Osteoblast (primary cell): ENCODE measurements at places on chromosomes 12 and 14. TPM values are rescaled to one million over a fixed set of nuclear protein-coding genes. Genes with fewer than 3 reads are reported as not detected.

- no peak for DNase-seq
Measured at GRCh38 chr14:68261092-68261842, 441.7 kb downstream of the RAD51B start.

Gene DENND5B
- 18.8 and 25.6 TPM in 2 replicates for total RNA-seq

DNA sequence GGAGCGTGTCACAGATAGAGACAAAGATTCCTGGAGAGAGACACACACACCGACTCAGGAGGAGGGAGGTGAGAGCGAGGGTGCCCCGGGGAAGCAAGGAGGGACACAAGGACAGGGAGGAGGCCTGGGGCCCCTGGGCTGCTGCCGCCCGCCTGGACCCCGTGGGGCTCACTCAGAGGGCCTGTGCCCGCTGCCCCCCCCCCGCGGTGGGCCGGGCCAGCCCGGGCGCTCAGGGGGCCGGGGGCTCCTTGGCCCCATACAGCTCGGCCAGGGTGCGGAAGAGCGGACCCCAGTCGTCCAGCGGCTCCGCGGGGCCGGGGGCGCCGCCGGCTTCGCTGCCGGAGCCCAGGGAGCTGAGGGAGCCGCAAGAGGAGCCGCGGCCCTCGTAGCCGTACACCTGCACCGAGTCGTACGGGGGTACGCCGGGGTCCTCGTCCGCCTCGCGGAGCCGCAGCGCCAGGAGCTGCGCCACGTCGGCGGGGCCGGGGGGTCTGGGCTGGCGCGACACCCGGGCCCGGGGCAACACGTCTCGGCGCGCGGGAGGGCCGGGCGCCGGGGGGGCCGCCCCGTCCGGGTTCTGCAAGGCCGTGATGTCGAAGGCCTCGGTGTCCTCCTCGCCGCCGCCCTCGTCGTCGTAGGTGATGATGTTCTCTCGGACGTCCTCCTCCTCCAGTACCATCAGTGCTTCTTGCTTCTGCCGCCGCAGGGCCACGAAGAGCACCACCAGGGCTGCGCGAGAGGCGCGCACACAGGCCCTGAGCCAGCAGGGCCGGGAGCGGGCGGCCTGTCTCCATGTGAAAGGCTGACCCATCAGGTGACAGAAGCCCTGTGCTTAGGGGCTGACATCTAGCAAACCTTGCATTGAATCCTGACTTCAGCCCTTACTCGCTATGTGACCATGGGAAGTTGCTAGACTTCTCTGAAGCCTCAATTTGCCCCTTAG, 6.0 kb downstream of the PSMB11 start:
- peak; percentile 73 for DNase-seq

Gene C1QL4
- 0.36 TPM in 1 of 2 replicates, not detected in the other for total RNA-seq

DNA sequence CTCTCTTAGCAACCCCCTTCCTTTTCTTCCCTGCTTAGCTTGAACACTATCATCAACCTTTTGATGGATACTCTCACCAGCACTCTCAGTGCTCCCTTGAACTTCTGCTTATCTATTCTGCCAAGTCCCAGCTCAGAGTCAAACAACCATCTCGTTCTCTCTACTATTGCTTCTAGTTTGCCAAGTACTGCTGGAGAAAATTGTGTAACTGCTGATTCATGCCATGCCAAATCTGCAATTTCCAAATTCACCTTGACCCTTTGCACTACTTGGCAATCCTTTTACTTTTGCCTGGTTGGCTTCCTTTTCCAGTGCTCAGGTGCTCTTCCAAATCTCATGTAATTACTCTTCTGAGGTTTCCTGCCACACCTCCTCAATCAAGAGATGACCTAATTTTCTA, 2.8 kb upstream of the CCDC196 start:
- no peak for DNase-seq

Gene ANHX
- not detected in 2 replicates for total RNA-seq

GRCh38 chr14:69429643-69430042, 31.2 kb downstream of the SLC39A9 start:
- no peak for DNase-seq

Gene GPR84
- total RNA-seq: 0.36 TPM in 1 of 2 replicates, not detected in the other

Gene UNG
- 38.0 and 41.8 TPM in 2 replicates for total RNA-seq

GRCh38 chr14:68651652-68652432, 141.0 kb downstream of the ZFP36L1 start:
- DNase-seq: no peak

- DNase-seq: no peak
Measured at GRCh38 chr14:96158735-96159134, 45.9 kb upstream of the BDKRB2 start.

DNA sequence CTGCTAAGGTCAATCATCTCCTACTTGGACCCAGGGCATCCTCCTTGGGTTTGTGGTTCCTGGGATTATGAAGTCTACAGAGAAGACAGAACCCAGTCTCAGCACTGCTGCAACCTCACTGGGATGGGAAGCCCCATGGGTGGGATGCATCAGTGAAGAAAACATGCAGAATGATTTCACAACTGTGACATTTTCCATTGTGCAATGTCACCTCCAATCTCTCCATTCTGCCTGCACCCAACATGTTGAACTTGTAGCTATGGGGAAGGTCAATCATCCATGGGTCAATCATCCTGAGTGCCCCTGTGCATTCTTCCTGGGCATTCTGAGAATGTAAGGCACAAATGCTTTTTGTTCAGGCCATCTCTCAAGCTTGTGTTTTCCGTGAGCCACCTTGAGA, 1004.4 kb upstream of the TMEM132C start:
- no peak for DNase-seq

Gene C12orf54
- total RNA-seq: not detected in 2 replicates

Gene FZD10
- total RNA-seq: not detected in 2 replicates

- no peak for DNase-seq
Measured at GRCh38 chr14:62711351-62712023, 333.8 kb downstream of the KCNH5 start.

Gene SERPINA1
- 0.29 and 1.4 TPM in 2 replicates for total RNA-seq

Gene ARHGAP9
- 0.29 and 0.36 TPM in 2 replicates for total RNA-seq

GRCh38 chr12:48903363-48903981, 21.8 kb downstream of the FKBP11 start:
- DNase-seq: peak; percentile 13

Gene MSI1
- total RNA-seq: under 0.01 TPM in 2 replicates

DNA sequence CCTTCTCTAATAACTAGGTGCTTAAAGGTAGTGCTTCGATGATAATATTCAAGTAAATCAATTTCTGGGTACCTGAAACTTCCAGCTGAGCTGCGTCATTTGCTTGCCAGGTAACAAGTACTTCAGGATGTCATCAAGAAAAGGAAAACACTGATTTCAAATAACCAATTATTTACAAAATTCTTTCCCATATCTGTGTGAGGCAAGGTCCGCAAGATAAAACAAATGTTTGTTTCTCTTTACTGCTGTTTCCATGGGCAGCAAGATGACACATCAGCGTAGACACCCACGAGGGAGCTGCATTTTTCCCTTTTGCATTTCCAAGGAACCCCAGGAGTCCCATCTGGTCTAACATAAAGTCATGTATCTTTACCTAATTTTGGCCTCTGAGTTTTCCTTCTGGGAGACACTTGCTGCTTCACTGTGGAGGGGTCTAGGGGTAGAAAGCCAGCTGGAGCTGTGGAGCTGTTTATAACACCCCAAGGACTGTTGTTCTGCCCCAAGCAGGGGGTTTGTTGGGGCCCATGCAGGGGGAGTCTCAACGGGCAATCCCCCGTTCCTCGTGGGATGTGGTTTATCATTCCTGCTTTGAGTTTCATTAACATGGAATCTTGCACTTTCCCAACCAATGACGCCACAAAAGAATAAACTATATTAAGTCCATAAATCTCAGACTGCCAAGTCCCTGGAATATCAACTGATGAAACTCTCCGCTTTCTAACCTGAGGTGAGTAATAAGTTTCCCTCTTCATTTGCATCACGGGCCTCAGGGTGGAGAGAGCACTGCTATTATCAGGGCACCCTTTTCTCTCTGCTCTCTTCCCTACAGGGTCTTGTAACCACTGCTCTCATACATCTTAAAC, 112.8 kb upstream of the PELI2 start:
- DNase-seq: peak; percentile 60
